Activated CD8-positive, alpha-beta memory T cell treated with anti-CD3 and anti-CD28 coated beads for 4 hours (primary cell): ENCODE measurements at places on chromosomes 13 and 19.
A peak's percentile ranks its signal among the peaks of the same experiment; 100 is the strongest.

DNA sequence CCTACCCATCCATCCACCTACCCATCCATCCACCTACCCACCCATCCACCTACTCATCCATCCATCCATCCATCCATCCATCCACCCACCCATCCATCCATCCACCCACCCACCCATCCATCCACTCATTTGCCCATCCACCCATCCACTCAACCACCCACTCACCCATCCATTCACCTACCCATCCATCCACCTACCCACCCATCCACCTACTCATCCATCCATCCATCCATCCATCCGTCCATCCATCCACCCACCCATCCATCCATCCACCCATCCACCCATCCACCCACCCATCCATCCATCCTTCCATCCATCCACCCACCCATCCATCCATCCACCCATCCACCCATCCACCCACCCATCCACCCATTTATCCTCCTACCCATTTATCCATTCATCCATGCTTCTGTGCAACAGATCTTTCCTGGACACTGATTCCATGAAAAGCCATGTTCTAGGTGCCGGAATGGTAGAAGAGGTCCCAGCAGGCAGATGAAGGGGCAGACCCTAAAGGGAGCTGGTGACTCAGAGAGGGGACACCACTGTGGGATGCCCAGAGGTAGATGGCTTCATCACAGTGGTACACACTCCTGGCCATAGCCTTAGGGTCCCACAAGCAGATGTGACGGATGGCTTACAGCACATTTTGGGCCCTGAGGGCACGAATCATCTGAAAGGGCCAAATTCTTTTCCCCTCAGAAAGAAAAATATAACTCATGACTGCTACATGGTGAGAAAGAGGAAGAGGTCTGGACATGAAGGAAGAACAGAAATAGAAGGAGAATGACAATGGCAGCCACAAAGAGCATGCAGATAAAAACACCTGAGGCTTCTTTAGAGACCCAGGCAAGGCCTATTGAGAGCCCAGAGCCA, 76.0 kb downstream of the KCTD15 start:
- DNase-seq, result no peak

DNA sequence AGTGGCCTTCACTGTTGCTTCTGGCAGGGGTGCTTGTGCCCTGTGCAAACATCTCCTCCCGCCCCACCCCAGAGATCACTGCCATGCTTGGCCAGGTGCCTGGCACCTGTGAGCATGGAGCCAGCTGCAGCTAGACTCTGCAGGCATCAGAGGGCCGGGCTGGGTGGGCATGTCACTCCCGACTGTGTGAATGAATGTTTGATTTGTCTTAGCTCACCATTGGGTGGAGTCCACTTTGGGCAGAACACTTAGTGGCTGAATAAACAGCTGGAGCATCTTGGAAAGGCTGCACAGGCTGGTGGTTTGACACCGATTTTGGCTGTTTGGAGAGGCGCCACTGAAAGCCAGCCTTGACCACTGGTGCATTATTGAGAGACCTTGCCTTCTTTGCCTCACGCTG, 267.3 kb downstream of the DLEU7 start:
- no peak for DNase-seq

DNA sequence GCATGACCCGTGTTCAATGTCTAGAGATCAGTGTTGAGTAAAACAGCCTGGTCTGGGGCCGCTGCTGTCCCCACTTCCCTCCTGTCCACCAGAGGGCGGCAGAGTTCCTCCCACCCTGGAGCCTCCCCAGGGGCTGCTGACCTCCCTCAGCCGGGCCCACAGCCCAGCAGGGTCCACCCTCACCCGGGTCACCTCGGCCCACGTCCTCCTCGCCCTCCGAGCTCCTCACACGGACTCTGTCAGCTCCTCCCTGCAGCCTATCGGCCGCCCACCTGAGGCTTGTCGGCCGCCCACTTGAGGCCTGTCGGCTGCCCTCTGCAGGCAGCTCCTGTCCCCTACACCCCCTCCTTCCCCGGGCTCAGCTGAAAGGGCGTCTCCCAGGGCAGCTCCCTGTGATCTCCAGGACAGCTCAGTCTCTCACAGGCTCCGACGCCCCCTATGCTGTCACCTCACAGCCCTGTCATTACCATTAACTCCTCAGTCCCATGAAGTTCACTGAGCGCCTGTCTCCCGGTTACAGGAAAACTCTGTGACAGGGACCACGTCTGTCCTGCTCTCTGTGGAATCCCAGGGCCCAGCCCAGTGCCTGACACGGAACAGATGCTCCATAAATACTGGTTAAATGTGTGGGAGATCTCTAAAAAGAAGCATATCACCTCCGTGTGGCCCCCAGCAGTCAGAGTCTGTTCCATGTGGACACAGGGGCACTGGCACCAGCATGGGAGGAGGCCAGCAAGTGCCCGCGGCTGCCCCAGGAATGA, 1.5 kb upstream of the CEACAM5 start:
- peak; percentile 10 for DNase-seq

DNA sequence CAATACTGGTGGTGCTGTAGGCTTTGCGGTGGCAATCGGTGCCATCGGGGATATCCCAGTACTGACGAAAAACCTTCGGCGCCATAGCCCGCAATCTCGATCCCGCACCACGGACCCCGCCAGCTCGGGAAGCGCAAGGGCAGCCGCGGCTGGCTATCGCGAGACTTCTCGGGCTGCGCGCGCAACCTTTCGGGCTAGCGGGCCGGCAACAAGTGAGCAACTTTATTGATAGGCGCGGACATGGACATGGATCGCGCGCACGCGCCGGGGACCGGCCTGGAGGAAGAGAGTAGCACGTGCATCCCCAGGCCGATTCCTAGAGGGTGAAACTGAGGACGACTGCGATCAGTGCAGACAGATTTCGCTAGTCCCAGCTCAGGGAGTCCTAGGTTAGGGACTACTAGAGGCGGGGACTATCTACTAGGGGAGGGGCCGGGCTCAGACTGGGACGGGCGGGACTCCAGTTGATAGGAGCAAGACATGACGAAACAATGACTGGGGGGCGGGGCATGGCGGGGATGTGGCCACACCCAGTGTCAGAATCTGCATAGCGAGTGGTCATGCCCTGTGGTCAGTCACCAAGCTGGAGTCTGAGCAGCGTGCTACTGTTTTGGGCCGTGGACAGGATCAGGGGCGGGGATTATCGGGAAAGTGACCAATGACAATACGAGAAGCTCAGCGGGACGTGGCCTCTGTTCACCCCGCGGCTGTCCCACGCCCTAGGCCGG, at the start of gene NDUFA11:
Gene NDUFA11 (minus strand): TSS at position 167 of the 728 bp plus-strand sequence. CDS start 82 bp downstream, at position 85.
- peak; percentile 94 for DNase-seq

DNA sequence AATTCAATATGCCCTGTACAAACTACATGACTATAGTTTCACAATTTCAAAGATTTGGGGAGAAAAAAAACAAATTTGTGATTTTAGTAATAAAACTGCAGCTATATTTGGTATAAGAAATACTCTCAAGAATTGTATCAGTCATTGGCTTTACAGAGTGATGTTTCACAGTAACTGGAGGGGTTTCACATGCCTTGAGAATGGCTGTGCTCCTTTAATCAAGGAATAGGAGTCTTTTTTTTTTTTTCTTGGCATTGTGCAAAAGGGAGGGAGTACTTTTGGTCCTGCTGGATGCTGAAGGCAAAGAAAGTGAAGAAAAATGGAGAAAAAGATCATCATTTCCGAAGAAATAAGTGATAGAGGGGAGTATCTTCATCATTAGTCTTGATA, 6.8 kb downstream of the ZNF507 start:
- DNase-seq, result no peak

DNA sequence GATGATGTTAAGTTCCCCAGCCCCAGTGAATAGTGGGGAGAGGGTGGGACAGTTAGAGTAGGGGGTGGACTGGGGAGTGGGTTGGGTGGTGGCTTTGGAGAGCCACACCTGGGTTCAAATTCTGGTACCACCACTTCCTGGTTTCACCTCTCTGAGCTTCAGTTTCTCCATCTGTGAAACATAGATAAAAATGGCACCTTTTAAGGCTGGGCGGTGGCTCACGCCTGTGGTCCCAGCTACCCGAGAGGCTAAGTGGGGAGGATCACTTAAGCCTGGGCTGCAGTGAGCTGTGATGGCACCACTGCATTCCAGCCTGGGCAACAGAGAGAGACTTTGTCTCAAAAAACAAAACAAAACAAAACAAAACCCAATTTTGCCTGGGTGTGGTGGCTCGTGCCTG, 5.9 kb downstream of the VAV1 start:
- no peak for DNase-seq

GRCh38 chr19:52689843-52690368, 44.9 kb downstream of the ZNF611 start:
- peak; percentile 0 for DNase-seq

GRCh38 chr13:110483386-110483968, 78.0 kb downstream of the RAB20 start:
- DNase-seq, result no peak

- no peak for DNase-seq
Observed at GRCh38 chr19:3285647-3286176, 61.3 kb downstream of the CELF5 start.

- DNase-seq, result peak; percentile 54
Observed at GRCh38 chr19:15177269-15178116, 23.3 kb downstream of the NOTCH3 start.

GRCh38 chr19:56350416-56351045, 35.9 kb upstream of the ZSCAN5A start:
- peak; percentile 13 for DNase-seq

DNA sequence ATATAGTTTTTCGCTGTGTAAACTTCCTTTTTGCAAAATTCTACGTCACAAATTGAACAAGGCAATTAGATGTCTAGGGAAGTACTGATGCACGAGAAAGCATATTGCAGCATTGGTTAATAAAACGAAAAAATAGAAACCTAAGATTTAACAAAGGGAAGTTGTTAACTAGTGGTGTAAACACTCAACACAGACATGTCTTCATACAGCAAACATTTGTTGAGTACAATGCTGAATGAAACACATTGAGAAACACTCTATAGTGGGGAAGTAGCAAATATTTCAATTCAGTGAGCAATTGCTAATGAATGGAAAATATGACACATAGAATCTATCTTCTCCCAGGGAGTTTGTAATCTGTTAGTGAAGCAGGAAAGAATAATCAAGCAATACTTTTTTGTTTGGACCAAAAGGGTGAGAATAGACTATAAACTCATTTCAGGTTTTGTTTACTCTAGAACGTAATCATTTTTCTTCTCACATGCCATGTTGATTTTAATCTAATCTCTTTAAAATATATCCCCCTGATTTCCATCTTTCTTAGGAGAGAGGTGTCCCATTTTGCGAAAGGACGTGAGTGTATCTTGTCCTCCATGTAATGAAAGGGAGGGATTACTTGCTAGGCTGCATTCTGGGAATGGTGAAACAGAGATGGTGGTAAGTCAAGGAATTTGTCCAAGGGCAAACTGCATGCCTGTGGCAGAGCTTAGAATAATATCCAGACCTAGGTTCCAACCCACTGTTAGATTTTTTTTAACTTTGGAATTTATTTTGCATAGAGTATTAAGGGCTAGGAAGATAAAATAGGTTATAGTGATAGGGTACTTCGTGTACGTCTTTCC, 1.7 kb upstream of the ANKRD10 start:
- no peak for DNase-seq

DNA sequence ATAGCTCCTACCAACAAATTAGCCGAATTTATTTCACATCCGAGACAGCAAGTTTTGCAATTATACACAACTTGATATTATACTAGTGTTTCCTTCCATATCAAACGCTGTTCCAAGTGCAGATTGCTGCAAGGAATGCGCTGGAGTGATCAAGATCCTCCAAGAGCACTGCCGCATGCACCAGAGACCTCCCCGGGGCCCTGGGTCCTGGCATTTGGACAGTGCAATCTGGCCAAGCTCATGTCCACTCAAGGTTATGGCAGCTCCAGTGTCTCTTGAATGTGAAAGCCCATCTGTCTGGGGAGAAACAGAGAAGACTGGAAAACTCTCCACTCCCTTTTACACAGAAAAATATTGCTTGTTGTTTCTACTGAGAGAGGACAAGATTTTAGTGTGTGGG, 111.9 kb downstream of the HSPH1 start:
- DNase-seq, result no peak

GRCh38 chr19:2813235-2814160, 6.2 kb upstream of the ZNF554 start:
- DNase-seq, result no peak

- DNase-seq, result no peak
Observed at GRCh38 chr19:9615844-9616243, 5.2 kb downstream of the ZNF561 start.

- DNase-seq, result no peak
Observed at GRCh38 chr13:77515785-77516184, 19.7 kb upstream of the SCEL start.

GRCh38 chr13:78686461-78686860, 27.5 kb upstream of the OBI1 start:
- no peak for DNase-seq

- DNase-seq, result no peak
Observed at GRCh38 chr19:38194061-38194701, 29.8 kb downstream of the DPF1 start.

- DNase-seq, result no peak
Observed at GRCh38 chr13:50649211-50649610, 194.3 kb downstream of the DLEU7 start.

DNA sequence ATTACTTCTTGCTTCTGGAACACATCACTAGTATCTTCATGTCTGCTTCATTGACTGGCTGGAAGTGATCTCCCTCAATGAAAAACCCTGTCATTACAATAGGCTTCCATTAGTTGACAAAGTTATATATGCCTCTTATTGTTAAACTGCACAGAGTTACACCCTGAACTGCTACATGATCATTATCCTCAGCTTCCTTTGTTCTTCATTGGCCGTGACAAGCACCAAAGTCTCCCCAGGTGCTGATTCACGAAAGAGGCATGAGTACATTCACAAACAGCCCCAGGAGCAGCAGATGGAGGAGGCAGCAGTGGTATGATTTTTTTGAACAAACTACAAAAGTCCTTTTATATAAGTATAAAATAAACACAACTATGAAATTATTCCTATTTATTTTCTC, 51.4 kb downstream of the VWA8 start:
- DNase-seq, result no peak

DNA sequence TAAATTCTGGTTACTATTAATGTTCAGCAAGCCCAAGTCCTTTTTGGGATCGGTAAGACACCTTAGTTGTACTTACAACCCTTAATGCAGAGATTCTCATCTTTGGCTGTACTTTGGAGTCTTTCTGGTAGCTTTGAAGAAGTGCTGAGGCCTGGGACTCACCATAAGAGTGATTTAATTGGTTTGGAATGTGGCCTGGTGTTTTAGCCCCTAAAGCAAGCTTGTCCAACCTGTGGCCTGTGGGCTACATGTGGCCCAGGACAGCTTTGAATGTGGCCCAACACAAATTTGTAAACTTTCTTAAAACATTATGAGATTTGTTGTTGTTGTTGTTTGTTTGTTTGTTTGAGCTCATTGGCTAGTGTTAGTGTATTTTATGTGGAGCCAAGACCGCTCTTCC, 215.3 kb downstream of the ZIC5 start:
- DNase-seq, result no peak
